ENCODE measurements at places on chromosomes 3 and 15. TPM values are rescaled to one million over a fixed set of nuclear protein-coding genes. Genes with fewer than 3 reads are reported as not detected.

DNA sequence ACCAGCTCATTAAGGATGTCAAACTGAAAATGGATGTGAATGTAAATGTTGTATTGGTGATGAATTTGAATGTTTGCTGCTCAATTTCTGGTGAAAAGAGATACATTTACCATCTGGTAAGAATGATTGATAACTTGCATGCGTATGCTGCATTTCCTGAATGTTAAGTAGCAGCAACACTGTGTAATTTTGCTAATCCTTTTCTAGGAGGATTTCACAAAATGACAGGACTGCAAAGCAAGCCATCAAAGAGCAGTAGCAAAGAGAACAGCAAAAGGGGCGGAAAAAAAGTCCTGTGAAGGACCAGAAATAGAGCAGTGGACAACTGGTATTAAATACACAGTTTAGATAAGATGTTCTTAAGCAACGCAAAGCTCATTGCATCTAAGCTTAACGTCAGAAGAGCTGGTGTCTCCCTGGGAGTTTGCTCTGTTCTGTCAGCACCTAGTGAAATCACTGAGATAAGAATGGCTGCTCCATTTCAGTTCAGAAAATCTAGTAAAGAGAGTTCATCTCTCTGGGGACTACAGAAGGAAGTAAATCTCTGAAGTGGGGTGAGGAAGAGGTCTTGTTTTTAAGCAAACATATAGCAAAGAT is 23.5 kb upstream of the PAQR5 start:
- DNase-seq, result no peak

- DNase-seq, result no peak
These were observed 63.9 kb downstream of the IQSEC1 start for GRCh38 chr3:13009132-13009945.

DNA sequence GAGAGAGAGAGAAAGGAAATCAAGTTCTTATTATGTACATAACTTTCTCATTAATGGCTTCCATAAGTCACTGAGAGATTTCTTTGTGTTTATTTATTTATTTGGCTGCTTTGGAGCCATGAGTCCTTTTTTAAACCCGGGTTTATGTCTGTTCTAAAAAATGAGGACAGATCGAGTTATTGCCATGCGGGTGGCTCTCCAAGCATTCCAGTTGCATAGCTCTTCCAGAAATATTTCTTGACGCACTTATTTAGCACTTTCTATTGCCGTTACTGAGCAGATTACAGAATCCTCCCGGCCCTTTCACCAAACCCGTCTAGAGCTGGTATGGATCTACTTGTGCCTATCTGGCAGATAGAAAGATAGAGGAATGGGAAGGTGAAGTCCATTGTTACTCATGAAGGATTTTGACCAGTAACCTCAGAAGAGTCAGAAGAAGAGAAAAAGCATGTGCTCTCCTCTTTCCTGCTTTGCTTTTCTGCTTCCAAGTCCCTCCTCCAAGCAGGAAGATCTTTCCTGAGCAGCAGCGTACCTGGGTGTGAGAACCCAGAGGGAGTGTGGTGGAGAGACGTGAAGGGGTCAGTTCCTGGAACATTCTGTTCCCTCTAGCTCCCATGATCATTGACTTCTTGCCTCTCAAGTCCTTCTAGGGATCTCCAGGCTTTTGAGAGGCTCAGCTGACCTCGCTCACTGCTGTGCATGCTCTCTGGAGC is 112.8 kb downstream of the LPP start:
- DNase-seq, result no peak

DNA sequence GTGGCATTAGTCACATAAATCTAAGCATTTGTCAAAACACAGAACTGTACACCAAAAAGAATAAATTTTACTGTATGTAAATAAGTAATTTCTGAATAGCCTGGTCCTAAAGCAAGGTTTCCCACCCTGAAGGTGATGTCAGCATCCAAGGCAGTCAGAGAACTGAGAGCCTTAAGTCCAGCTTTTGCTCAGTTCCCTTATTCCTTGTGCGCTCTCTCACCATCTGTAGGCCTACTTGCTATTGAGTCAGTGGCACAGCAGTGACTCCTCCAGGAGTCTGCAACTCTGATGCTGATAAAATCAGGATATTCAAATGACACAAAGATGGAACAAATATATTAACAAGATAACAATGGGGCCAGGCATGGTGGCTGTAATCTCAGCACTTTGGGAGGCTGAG is 22.3 kb downstream of the VPS39 start:
- DNase-seq, result no peak

- DNase-seq, result no peak
These were observed 863.3 kb downstream of the IGSF11 start for GRCh38 chr3:118171236-118171852.

SLC12A6 gene
- 15.2 TPM for total RNA-seq

FAM81A gene
- 0.75 TPM for total RNA-seq

Measured in kidney epithelial cell (primary cell).